ENCODE measurements at places on chromosomes 2 and 18.

- no peak for DNase-seq
Measured at GRCh38 chr2:148990968-148991367, 47.5 kb upstream of the LYPD6B start.

DNA sequence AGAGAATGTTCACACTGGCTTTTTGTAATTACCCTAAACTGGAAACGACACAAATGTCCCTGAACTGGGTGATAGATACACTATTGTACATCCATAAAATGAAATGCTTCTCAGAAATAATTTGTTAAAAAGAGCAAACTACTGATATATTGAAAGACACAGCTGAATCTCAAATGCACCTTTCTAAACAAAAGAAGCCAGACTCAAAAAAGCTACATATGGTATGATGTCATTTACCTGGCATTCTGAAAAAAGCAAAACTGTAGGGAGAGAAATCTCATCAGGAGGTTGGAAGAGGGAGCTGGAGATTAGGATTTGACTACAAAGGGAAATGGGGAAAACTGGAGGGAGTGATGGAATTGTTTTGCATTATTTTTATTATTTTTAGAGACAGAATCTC, 12.0 kb downstream of the SLC38A11 start:
- no peak for DNase-seq

DNA sequence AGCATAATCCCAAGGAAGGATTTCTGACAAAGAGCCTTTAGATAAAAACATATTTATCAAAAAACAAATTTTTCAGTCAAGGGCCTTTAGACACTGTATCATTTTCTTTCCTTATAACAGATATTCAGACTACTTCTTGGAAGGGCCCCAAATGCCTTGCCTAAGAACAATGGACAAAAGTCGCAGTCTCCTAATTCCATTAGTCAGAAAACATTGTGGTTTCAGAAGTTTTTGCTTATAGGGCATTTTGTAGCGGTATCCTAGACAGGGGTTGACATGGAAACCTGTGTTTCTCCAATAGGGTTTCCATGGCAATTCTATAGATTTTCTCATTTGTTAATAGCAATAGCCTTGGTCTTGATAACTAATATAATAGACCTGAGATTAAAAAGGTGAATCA, 36.7 kb upstream of the AGPS start:
- DNase-seq: no peak

- DNase-seq: no peak
Measured at GRCh38 chr2:236130349-236130998, 37.7 kb downstream of the GBX2 start.
